ENCODE measurements at places on chromosomes 1 and 21.

DNA sequence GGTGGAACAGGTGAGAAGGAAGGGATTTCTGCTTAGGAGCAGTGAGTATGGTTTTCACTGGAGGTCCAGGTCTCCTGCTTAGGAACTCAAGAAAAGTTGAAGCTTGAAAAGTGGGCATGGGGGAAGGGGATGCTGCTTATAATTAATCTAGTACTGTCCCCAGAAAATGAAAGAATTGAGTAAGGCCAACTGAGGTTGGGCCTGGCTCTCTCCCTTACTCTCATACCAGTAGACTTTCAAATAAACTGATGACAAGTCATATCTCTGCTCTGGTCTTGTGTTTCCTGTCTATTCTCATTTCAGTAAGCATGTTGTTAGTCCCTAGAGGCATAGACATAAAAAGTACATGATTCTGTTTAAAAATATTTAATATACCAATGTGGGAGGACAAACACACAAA, 26.4 kb downstream of the CD48 start:
- no peak for DNase-seq

DNA sequence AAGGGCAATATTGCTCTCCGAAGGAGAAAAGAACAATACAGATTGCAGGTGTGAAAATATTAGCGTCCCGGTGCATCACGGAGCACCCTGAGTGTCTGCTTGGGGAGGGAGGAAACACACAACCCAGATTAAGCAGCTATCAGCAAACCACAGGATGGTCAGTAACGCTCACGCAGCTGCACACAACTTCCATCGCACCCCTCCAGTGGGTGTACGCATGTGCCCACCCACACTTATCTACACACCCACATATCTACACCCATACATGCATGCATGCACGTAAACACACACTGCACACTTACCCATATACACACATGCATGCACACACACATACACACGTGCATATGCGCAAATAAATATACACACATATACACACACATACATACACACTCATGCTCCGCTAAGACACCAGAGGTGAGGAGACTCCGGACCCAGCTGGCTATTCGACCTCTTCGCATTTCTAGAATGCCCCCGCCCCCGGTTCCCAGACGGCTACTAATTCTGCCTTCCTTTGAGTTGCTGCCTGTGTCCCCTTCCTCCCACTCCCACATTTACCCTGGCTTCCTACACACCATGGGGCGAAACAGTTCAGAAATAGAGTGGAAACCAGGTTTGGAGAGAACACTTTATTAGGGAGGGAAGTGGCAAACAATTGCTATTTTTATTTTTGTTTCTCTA, 26.2 kb downstream of the ITPKB start:
- DNase-seq = no peak

DNA sequence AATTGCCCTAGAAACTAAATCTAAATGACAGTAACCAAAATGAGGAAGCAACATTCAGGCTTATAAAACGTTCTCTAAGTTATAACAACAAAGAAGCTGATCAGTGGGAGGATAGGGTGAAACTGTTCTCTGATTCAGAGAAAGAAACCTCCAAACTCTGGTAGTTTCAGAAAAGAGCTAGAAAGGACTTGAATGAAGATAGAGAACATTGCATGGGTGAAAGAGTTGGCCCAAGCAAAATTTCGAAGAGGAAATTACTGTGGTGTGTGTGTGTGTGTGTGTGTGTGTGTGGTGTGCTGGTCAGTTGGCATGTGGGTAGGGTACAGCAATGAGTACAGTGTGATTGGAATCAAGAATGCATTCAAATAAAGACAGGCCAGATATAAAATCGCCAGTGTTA, 16.5 kb upstream of the SPAG17 start:
- no peak for DNase-seq

GRCh38 chr21:23921670-23922418, 1685.4 kb downstream of the MRPL39 start:
- no peak for DNase-seq

GRCh38 chr1:14082331-14082730, 382.3 kb downstream of the PRDM2 start:
- DNase-seq = no peak

DNA sequence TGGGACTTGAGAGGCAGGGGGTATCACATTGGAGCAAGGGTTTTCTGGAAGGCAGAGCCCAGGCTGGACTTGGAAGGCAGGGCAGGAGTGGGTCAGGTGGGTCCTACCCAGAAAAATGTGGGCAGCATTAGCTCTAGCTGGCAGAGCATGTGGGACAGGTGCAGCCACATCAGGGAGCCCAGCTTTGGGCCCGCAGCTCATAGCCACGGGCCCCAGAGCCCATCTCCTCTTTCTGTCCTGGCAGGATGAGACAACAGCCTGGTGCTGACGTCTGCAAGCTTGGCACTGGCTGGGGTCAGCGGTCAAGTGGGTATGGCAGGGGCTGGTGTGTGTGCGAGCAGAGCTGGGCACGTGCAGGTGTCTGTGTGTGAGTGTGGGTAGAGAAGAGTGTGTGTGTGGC, 154.7 kb downstream of the GRIK3 start:
- DNase-seq = no peak

GRCh38 chr1:91754348-91754747, 131.6 kb downstream of the TGFBR3 start:
- no peak for DNase-seq

DNA sequence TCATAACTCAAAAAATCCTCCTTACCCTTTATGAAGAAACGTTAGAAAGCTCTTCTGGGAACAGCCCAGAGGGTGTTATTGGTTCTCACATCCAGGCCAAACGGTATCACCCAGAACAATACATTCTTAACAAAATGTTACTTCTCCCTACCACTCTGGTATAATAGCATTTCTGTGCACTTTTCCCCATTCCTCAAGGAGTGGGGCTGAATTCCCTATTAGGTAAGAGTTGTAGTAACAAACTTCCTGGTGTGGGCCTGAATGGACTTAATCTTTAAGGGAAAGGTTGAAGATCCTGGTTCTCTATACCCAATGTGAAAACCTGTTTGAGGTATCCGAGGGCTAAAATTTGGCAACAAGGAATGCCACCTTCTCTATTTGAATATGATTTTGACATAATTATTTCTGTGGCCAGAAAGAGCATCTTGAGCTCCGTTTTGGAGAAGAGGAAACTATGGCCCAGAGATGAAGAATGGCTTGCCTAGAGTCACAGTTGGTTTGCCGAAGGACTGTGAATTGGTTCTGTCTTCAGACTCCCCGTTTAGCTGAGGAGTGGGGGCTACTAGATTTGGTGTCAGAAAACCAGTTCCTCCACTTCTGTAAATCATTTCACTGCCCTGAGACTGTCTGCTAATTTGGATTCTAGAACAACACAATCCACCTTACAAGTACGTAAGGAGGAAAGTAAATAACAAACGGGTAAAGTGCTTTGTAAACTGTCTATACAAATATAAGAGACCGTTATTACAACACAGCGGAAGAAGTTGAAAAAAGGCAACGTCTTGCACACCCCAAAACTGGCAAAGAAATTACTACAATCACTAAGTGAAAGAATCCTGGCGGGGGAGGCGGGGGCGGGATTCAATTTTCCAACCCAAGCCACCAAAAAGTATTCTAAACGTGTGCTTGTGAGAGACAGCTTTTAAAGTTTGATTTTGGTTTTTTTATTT, 2.3 kb downstream of the ANP32E start:
- no peak for DNase-seq

DNA sequence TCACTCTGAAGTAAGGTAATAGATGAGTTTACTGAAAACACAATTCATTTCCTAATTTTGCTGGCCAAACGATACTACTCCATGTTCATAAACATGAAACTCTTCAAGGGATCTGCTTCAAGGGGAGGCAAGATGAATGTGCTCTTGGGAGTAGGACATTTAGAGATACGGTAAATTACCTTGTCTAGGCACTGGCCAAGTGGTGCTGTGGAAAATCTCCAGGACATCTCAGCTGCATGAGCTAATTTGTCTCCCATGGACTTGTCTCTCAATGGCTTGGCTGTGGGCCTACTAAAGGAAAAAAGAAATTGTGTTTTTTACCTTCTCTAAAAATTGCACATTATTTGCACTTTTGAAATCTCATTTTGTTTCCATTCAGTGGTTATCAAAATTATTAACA, 780.6 kb downstream of the LTN1 start:
- no peak for DNase-seq

DNA sequence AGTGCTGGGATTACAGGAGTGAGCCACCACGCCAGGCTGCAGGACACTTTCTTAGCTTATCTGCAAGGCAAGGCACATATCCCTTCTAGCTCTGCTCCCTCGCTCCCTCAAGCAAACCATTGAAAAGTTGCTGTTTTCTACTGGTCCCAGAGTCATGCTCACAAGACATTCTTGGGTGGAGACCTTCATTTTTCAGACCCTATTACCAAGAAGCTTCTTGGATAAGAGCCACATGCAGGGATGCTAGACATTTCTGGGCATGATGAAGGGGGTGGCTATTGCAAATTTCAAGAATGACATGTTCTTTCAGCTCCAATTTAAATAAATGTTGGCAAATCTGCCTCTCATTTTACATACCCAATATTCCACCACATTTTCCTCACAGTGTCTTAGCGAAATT, 33.9 kb downstream of the CAPN9 start:
- DNase-seq = no peak

DNA sequence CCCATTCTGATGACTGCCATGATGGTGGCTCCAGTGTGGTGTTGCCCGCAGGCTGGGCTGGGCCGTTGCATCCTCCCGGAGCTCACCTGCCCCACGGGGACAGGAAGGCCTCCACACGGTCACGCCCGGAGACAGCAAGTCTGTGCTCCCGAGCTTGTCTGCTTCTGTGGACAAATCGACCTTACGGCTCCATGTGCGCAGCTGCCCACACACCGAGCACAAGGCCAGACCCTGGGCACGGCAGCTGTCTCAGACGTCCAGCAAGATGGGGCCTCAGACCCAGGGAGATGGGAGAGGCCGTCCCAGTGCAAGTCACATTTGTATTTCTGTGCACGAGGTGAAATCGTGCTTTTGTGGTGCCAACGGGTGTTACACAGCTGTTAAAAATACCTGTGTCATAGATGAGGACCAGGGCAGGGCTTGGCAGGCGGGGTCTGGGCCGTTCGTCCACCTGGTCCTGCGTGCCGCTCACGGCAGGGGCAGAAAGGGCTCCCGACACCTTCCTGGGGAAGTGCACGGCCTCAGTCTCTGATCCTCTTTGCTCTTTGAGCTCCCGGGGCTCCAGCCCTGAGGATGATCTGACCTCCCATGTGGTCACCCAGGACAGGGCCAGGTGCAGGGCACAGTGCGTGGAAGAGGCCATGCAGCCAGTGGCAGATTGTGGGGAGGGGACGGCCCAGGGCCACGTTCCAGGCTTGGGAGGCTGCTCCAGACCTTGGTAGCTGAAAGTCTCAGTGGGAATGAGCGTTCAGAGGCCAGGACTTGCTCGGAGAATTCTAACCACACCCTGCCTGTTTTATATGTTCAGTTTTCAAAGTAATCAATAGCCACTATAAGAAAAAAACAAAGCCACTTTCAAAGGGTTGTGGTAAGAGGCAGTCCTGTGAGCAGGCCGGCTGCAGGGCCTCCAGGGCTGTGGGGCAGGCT, 13.5 kb downstream of the COL6A1 start:
- DNase-seq = no peak

- DNase-seq = no peak
Observed at GRCh38 chr1:191160837-191161236, 683.2 kb upstream of the BRINP3 start.

GRCh38 chr1:111241797-111242196, 14.3 kb downstream of the CHI3L2 start:
- no peak for DNase-seq

- no peak for DNase-seq
Observed at GRCh38 chr1:244065960-244066388, 14.9 kb downstream of the ZBTB18 start.
